Right cardiac atrium (tissue), 5 donors: ENCODE measurements at places on chromosomes 3 and 15. TPM values are rescaled to one million over a fixed set of nuclear protein-coding genes. Genes with fewer than 3 reads are reported as not detected.

DNA sequence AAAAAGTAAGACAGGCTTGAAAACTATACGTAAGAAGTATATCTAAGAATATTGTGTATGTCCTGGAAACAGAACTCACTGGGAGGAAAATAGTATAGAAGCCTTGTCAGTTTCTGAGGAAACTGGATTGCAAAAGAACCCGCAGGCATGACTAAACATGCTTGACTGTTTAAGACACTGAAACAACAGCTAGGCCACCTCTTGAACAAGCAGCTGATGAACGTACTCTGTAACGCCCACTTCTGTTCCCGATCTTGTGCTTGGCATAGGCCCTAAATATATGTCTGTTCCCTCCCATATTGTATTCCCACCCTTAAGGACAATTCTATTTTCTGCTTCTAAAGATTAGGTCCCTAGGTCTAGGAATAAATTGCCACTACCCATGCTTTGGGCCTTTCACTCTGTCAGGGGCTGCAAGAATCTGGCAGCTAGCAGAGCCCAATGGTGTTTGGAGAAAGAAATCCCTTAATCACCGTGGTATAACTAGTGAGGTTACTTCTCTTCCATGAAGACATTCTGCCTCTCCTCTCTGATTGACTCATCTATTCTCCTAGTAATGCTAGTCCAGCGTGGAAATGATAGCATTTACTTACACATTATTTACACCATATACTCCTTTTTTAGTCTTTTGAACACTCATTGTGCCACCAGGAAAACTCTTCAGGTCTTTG is 46.2 kb downstream of the CD200 start:
- no peak for DNase-seq

- peak; percentile 65 for DNase-seq
Measured at GRCh38 chr3:169659820-169660674, 3.5 kb downstream of the MECOM start.

DNA sequence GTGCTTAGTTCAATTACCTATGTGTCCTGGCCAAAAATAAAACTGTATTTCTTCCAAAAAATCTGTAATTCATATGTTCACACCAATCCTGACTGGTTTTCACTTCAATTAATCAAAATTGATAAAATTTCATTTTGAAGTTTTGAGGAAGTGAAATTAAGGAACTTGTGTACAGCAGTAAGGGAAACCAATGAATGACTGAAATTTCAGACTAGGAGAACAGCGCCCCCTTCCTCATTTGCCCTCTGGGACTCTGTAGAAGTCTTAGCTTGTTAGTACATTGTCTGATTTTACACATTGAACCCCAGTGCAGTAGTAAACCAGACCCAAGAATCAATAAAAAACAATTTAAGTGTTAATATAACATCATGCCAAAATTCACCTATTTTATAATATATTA is 495.3 kb upstream of the AGTR1 start:
- no peak for DNase-seq

GRCh38 chr3:181076558-181076957 is 87.0 kb upstream of the DNAJC19 start:
- no peak for DNase-seq

DNA sequence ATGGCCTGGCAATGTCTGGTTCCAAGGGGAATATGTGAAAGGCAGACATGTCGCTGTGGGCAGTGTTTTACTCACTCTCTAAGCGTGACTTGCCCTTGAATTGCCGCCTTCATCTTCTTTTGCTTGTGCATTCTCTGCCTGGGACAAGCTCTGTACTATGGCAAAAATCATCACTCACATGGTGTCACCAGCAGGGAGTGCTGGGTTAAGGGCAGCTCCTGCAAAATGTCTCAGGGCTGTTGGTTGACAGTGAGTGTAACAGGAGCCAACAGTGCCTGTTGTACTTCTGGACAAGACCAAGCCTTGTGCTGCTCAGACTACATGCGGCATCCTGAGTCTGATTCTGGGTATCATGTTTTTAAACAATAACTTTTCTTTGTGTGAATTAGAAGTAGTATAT is 45.3 kb upstream of the KY start:
- DNase-seq: no peak

DNA sequence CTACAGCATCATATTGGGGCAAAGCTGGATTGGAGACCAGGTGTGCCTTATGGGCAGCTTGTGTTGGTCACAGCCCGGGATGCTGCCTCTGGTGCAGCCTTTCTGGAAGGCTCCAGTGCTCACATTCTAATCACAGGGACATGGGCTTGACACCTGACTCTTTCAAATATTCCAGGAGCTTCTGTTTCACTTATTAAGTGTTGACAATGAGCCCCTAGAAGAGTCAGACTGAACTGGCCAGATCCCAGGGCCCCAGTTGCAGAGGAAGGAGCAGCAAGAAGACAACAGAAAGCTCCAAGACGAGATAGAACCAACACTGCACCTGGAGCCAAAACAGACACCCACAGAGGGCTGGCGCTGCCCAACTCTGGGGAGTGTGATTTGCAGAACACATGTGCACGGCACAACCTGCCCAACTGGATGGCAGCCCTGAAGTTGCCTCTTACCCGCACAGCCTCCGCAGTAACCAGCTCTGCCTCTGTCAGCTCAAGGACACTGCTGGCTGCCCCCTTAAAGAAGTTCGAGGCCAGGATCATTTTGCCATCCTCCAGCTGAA is 30.3 kb downstream of the ALDH1L1 start:
- no peak for DNase-seq

DNA sequence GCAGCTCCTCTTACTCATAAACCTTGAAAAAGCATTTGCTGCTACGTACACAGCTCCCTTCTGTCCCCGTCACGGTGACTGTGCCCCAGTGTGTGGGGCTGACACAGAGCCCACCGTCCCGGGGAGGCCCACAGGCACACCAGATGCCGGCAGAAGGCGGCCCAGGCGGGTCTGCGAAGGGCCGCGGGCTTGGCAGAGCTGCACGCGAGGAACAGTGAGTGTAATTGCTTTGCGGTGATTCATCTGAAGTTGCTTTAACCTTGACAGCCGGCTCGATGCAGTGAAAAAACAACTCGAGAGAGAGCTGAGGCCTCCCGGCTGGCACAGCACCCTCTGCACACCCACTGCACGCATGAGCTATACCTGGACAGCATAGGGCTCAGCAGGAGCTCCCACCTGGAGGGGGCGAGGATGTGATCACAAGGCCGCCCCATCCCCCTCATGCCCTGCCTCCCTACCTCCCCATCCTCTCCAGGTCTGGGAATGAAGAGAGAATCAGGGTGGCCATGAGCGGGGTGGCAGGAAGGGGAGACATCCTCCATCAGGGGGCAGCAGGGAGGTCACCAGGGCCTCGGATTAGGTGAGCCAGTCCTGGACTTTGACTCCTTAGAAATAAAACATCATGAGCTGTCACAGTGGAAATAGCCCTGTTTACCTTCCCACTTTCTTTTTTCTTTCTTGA is 172.7 kb downstream of the MEGF11 start:
- DNase-seq: no peak

DNA sequence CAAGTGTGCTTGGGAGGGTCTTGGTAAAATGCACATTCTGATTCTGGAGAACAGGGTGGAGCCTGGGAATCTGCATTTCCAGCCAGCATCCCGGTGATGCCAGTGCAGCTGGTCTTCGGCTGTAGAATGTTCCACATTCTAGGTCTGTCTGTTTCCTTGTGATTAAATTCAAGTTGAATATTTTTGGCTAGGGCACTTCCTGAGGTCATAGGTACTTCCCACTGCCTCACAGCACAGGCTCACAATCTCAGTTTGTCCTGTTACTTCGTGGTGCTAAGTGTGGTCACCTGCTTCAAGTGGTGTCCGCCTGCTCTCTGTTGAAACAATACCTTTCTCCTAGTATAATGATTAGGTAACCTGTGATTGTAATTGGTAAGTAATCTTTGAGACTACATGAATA is 40.1 kb downstream of the FLNB start:
- no peak for DNase-seq

GRCh38 chr3:32886911-32887310 is 64.5 kb upstream of the CCR4 start:
- DNase-seq: no peak

Gene TGM5
- total RNA-seq: not detected

Gene CHRNA7
- 1.2 TPM for total RNA-seq

Gene LCTL
- not detected for total RNA-seq

Gene SLC12A1
- total RNA-seq: not detected
